ENCODE measurements at places on chromosomes 6 and 20.

DNA sequence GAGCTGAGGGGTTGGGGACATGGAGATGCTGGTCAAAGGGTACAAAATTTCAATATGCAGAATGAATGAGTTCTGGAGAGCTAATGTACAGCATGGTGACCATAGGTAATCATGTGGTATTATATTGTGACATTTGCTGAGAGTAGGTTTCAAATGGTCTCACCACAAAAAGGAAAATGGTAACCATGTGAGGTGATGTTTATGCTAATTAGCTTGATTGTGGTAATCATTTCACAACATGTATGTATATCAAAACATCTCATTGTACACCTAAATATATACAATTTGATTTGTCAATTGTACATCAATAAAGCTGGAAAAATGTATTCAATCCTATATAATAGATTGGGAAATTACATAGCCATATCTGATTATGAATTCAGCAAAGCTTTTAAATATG is 29.5 kb upstream of the TMEM14A start:
- DNase-seq, result no peak

- DNase-seq, result no peak
These were observed 47.1 kb upstream of the CD83 start for GRCh38 chr6:14070457-14070856.

GRCh38 chr20:55522296-55522815 is 483.0 kb downstream of the CBLN4 start:
- no peak for DNase-seq

- DNase-seq, result no peak
These were observed 55.4 kb downstream of the MRPL14 start for GRCh38 chr6:44071670-44072451.

GRCh38 chr6:164856138-164856537 is 453.3 kb downstream of the C6orf118 start:
- no peak for DNase-seq

DNA sequence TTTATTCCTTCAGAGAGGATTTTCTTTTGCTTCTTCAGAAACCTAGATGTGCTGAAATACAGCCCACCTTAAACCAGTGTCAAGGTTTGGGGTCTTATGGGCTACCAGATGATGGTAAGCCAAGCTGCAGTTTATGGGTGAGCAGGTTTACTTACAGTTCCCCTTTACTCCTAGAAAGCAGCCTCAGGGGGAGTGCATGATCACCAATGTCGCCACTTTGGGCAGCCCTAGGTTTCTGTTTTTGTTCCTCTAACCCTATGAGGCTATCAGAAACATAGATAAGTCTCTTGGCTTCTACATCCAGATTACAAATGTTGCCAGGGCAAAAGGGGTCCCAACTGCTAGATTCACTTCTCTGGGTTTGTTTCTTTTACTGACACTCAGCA is 67.2 kb downstream of the TRIM27 start:
- DNase-seq, result no peak

DNA sequence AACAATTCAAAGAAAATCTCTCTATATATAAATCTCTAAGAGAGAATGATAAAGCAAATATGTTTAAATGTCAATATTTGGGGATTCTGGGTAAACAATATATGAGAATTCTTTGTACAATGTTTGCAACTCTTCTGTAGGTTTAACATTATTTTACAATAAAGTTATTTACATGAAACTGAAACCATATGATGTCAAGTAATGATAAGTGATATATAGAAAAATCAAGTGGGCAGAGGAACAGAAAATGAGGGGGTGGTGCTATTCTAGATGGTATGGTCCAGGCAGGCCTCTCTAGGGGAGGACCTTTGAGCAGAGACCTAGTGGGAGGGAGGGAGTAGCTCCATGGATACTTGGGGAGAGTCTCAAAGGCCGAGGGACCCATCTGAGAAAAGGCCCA is 16.4 kb upstream of the SCRT2 start:
- no peak for DNase-seq

DNA sequence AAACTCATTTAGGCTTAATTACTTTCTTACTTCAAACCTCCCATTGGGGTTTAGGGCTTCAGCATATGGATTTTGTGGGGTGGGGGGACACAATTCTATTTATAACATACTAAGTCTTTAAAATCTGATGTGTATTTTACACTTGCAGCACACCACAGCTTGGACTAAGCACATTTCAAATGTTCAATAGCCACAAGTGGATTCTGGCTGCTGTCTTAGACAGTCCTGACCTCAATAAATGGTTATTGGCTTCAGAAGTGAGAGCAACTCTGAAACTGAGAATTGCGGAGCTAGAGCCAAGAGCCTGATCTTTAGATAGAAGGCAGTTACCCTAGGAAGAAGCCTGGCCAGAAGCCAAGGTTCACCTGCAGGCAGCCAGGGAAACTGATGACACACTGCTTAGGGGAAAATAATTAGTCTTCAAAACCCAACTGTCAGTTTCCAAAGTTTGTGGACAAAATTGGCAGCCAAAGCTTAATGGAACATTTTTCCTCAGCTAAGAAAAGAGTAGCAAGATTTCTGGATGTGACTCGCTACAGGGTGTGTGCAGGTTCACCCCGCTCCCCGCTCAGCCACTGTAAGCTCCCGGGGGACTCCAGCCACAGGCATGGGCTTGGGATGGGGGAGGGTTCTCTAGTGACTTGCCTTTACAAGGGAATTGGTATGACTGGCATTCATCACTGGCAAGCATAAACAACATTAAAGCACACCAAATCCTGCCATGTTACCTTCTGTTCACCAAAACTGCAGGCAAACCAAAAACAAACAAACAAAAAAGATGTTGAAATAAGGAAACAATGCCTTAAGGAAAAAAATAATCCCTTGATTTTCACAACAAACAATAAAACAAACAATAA is 219.8 kb downstream of the TFAP2A start:
- DNase-seq, result no peak

GRCh38 chr6:27890445-27891319 is 21.5 kb downstream of the OR2B2 start:
- DNase-seq, result peak; percentile 93

GRCh38 chr6:138347864-138348263 is 29.8 kb upstream of the SMIM28 start:
- DNase-seq, result no peak

DNA sequence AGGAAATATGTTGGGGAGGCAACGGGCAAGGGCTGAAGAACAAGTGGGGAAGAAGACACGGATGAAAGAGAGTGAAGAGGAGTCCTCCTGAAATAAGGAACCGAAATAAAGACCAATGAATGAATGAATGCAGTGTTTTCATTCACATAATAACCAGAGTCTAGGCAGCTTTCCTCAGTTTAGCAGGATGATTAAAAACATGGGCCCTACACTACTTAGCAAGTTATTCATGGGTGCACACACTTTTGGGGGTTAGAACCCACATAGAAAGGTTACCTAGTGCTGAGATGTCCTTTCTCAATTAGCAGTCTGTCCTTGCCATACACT is 5.9 kb upstream of the FUCA2 start:
- no peak for DNase-seq

- DNase-seq, result no peak
These were observed 203.3 kb downstream of the RNGTT start for GRCh38 chr6:88760091-88760490.

GRCh38 chr20:14555676-14556075 is 218.3 kb upstream of the FLRT3 start:
- DNase-seq, result no peak

GRCh38 chr6:157224951-157225574 is 98.3 kb downstream of the TMEM242 start:
- no peak for DNase-seq

GRCh38 chr6:170152124-170152926 is 138.6 kb downstream of the DLL1 start:
- DNase-seq, result no peak

GRCh38 chr6:25777031-25777430 is 22.5 kb downstream of the SLC17A4 start:
- no peak for DNase-seq

GRCh38 chr6:155257796-155258195 is 6.0 kb upstream of the CLDN20 start:
- no peak for DNase-seq

- no peak for DNase-seq
These were observed 149.6 kb upstream of the SYNCRIP start for GRCh38 chr6:85792254-85792653.

GRCh38 chr20:15763366-15763765 is 809.9 kb downstream of the KIF16B start:
- no peak for DNase-seq

DNA sequence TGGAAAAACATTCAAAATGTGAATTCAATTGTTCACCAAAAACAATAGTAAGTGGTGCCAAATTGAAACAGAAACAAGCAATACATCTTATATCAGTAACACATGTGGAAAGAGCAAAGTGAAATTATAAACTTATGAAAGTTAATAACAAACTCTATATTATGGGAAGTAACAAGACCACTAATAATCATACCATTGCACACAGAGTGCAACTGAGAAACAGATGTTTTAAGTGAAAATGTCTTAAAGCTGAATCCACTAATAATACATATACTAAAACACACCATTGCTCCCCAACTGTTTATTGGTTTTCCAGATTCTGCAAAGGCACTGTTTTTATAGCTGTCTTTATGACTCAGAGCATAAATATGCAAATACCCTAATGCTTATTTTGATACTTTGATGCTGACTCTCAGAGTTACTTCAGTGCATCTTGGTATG is 292.3 kb downstream of the RFPL4B start:
- DNase-seq, result no peak

DNA sequence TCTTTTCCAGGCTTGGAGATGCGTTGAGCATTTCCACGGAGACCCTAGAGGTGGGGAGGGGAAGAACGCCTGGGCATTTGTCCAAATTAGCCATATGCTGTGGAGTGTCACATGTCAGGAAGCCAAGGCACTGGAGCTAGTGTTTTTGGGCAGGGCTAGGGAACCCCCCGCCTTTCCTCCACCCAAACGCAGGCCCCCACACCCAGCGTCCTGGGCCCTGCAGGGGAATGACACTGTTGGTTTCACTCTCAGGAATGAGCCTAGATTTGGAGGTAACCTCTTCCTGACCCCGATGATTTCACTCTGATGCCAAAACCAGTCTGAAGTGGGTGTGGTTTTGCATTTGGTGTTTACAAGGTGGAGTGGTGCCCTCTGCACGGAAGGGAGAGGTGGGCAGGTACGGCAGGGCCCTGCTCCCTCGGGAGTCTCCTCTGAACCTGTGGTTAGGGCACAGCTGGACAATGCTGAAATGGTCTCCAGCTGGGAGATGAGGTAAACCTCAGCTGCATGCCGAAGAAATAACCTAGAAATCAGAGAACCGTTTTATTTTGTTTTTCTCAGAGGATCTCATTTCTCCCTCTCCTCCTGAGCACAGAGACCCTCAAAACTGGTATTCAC is 29.5 kb downstream of the MTHFD1L start:
- no peak for DNase-seq

DNA sequence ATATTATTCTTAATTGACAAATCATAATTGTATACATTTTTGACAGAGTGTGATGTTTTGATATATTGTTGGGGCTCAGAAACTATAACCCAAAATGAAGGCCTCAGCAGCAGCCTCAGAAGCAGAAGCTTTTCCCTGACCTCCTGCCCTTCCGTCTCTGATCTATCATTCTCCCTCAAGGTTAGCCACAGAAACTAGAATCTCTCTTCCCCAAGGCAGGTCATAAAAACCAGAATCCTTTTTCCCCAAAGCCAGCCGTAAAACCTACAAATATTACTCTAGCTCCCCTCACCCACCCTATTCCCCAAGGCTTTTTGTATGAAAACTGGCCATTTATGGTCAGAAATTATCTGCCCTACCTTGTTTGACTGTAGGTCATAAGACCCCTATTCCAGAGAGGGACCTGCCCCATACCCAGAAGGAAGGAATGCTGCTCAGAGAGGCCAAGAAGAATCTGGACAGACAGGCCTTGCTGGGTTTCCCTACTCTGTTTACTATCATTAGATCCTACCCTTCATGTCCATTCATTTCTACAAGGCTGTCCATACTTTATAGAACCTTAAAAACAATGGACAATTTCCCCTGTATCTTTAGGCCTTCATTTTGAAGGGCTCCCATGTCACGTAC is 14.5 kb downstream of the OR2B2 start:
- DNase-seq, result no peak

DNA sequence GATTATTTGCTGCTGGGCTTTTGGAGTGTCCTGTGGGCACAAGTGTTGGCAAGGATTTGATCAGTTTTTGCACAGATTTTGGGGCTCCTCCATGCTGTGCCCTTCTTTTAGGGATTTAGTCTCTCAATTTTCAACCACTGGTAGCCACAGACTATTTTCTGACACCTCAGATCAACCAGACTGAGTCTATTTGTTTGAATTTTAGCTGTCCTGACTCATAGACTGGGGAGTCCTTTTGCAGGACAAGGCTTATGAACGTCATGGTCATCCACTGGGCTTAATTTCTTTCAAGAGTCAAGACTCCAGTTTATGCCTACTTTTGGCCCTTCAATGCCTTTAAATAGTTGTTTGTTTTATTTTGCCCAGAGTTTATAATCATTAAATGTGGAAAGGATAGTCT is 59.3 kb downstream of the BCKDHB start:
- no peak for DNase-seq

DNA sequence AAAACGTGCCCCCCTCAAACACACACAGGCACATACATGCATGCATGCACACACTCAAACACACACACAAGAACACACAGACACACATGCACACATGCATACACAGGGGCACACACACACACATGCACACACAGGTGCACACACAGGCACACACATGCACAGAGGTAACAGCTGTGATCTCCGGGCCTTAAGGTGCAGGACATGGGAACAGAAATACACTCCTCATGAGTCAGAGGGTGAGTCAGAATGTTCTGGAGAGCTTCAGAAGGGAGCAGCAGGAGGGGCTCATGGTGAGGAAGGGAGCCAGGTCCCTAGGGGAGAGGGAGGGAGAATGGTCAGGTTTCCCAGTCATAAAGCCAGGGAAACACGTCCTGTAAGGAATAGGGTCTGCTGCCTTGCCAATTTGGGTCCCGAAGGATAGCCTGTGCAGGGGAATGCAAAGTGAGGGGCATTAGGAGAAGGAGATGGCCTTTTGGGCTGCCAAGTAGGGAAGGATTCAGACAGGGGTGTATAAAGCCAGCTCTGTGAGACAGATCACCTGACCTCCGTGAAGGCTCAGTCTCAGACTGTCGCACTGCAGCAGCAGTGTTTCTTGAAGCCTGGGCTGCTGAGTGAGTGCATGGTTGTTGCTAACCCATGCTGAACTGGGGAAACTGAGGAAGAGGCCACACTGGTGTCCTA is 123.9 kb downstream of the MAFB start:
- DNase-seq, result no peak

GRCh38 chr6:93679836-93680235 is 260.5 kb upstream of the EPHA7 start:
- DNase-seq, result no peak
